ENCODE measurements at places on chromosomes 5 and 9.

- DNase-seq: no peak
These were observed 24.6 kb downstream of the UBE2QL1 start for GRCh38 chr5:6473284-6473683.

- no peak for DNase-seq
These were observed 5.6 kb upstream of the RNF44 start for GRCh38 chr5:176542596-176543427.

DNA sequence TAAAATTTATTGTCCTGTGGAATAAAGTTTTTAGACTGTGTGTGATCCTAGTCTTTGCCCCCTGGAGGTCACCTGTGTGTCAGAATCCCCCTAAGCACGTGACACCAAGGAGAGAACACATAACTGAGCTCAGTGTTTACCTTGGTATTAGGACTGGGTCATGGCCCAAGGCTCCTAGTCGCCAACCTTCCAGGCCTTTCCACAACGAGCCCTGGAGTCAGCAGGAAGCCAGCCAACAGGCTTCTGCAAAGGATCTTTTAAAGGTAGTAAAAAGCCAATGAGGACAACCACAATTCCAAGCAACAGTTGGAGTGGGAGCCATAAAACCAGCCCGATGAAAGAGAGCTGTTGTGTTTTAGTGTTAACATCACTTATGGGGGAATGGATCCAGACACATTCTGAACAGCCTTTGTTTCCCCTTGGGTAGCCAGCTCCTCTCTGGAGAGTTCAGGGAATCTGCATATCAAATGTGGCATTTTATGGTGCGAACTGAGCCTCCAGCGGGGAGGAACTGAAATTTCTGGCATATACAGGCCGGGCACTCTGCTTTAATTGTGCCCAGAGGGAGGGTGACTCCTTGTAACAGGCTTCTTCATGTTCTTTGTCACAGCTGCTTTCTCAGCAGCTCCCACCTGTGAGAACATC is 239.9 kb downstream of the FSTL4 start:
- no peak for DNase-seq

GRCh38 chr5:40441733-40442132 is 238.0 kb upstream of the PTGER4 start:
- peak; percentile 34 for DNase-seq

- DNase-seq: no peak
These were observed 50.7 kb upstream of the GRHPR start for GRCh38 chr9:37371565-37372464.

GRCh38 chr5:149411738-149412519 is 32.8 kb upstream of the IL17B start:
- DNase-seq: no peak

- no peak for DNase-seq
These were observed 453.3 kb downstream of the BNC2 start for GRCh38 chr9:16417161-16417560.

- DNase-seq: no peak
These were observed 10.4 kb downstream of the TEX48 start for GRCh38 chr9:114671605-114672004.

DNA sequence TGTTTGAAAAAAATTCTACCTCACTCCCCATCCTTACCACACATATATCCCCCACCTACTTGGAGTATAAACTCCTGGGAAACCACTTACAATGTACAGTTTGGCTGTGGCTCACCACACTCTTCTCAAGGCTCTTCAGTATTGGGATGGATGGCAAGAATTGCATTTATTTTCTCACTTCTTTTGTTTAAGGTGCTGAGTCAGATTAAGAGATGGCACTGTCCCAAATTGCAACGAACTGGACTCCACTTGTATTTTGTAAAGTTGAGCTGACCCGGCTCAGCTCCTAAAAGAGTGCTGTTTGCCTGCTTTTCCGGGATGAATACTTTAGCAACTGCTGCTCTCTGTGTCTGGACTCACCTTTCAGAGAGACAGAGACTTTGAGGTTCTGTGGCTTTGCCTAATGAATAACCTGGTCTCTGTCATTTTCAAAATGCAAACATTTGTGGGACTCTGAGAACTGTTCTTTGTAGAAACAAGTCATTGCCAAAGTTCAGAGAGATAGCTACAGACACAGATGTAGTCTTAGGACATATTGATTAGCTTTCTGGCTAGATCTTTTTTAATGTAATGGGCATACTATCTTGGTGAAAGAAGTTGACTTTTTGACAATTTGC is 42.2 kb downstream of the PPP2R2B start:
- DNase-seq: no peak

DNA sequence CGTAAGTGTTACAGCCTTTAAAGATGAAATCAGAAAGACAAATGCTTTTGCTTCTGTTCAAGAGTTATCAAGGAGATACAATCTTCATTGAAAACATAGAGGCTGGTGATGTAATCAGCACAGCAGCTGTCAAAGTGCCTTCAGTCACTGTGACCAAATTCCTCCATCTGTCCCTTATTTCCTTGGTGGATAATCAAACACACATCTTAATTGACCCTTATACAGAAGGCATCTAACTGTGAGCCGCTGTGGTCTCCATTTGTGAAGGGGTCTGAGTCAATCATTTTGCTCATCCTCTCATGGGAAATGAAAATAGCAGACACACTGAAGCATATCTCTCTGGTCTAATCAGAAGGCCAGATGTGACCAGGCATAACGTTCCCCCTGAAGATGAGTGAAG is 130.1 kb upstream of the TLR4 start:
- no peak for DNase-seq

DNA sequence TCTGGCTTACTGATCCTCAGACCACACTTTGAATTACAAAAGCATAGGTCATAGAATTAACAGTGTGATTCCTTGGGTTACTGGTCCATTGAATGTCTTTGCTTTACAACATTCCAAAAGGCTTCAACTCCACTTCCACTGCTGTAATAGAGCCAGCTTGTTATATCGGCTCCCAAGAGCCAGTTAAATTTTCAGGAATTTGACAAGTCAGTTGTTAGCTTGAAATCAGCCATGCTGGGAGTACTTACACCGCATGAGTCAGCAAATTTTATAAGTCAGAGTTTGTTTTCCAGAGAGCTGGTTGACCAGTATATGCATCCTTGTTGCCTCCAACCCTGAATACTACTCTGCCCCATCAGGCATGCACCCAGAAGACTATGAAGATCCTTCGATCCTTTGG is 73.1 kb downstream of the FOXB2 start:
- DNase-seq: no peak

DNA sequence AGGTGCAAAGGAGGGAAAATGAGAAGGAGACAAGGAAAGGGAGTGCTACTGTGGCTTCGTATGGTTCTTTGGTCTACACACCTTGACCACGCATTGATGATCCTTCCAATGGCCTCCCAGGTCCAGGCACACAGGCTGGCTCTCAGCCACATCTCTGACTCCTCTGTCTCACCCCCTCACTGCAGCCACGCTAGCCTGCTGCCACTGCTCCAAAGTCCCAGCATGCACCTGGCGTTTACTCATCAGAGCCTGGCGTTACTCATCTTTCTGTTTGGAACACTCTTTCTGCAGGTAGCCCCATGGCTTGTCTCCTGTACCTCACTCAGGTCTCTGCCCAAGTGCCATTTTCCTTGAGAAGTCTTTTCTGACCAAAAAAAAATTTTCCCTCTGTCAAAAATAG is 195.5 kb downstream of the SNCAIP start:
- no peak for DNase-seq

DNA sequence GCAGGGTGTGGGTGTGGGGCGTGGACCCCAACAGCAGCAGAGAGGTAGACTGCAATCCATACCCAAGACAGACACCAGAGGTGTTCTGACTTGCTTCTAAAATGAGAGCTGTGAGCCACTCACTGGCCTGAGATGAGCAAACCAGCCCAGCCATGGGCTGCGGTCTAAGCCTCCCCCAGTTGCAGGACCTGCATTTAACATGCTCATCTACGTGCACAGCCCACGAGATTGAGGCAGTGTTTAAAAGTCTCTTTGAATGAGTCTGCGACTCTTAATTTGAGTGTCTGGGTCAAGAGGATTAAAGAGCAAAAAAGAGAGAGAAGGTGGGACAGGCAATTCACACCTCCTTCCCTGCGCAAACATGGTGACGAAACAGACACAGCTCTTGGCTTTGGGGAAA is 5.9 kb downstream of the SURF4 start:
- DNase-seq: no peak

- DNase-seq: no peak
These were observed 41.3 kb downstream of the CAST start for GRCh38 chr5:96703384-96703920.

DNA sequence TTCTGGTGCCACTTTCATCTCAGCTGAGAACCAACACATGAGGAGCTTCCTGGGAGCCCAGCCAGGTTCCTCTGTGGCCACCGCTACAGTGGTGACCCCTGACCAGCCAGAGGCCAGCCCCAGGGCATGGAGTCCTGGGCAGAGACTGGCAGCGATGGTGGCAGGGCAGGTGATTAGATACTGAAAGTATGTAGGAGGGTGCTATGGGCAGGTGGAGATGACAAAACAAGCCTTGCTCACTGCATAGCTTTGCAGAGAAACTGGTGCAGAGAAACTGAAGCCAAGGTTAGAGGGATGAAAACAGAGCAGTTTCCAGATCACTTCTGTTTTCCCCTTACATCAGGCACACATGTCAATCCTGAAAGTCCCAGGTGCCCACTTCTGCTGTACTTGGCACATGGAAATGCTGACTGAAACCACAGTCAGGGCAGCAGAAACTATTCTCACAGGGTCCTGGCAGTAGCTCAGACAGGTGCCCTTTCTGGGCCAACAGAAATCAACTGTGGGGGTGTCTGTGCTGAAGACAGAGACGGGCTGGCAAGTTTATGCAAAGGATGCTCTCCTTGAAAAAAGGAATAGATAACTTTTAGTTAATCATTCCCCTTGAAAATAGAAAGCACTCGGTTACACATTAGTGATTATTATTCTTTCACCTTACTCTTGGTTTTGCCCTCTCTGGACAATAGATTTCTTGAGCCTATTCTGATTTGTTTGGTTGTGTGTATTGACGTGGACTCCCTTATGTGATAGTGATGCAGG is 90.3 kb downstream of the ANKRD55 start:
- no peak for DNase-seq

DNA sequence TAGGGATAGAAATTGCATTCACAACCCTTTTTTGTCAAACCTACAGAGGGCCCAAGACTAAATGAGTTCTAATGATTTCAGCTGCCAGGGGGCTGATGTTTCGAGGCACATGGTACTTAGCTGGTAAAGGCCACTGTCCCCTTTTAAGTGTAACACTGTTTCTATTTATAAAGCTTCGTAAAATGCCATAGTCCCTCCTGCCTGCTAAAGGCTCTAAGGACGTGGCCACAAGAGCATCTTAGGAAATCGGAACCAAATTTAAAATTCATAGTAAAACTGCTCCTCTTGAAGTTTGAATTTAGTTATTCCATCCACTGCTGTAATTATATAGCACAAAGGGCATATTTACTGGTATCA is 170.3 kb upstream of the WWC1 start:
- no peak for DNase-seq

DNA sequence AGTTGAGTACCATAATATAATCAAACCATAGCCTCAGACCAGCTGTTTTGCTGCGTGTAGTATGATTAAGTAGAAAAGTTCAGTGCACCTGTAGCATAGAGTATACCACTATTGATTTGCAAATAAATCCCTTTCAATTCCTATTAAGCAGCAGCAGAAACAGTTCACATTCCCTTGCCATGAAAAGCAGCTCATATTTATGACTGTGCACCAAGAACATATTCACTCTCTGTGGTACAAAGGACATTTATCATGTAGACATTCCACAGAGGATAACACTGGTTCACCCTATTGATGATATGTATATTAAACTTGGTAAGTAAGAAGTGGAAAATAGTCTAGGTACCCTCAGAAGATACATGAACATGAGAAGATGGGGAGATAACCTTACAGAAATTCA is 1689.1 kb upstream of the CDH6 start:
- no peak for DNase-seq

DNA sequence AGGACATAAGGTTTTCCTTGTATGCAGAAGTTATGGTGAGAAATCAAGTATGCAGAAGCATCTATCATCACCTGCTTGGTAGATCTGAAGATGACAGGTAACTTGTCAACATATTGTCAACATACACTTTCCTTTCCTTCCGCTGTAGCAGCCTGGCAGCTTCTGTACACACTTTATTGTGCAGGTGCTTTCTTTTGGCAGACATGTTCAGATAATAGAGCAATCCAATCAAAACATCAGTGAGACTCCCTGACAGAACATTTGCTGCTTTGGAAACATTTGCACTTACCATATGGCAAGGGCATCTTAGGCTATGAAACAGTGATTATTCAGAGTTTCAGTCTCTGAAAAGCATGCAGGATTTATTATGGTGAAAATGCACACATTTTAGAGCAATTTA is 161.1 kb upstream of the CDH12 start:
- DNase-seq: no peak

DNA sequence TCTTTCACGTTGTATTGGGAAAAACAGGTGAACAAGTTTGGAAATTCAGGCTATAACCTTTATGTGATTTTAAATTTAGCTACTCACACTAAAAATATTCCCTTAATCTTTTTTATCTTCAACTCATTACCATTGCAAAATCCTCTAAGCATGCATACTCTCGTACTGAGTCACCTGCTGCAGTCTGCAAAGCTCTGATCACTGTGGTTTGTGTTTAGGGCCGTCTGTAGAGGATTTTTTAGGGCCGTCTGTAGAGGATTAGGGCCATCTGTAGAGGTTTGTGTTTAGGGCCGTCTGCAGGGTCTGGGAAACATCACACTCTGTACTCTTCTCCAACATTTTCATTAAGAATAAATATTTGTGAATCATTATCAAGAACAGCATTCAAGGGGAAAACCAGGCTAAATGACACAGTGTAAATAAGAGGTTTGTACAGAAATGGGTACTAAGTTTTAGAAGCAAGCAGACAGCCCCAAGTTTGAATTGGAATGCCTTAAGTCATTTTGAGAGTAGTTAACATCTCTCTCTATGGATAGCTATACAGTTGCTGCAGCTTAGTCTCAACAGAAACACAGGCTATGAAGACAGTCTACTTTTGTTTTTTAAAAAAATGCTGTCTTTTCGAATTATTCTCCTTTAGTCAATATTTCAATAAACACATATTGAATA is 155.0 kb upstream of the TSLP start:
- no peak for DNase-seq

GRCh38 chr5:153352685-153353219 is 137.7 kb upstream of the GRIA1 start:
- peak; percentile 3 for DNase-seq

GRCh38 chr9:104914466-104914865 is 13.5 kb downstream of the ABCA1 start:
- no peak for DNase-seq

DNA sequence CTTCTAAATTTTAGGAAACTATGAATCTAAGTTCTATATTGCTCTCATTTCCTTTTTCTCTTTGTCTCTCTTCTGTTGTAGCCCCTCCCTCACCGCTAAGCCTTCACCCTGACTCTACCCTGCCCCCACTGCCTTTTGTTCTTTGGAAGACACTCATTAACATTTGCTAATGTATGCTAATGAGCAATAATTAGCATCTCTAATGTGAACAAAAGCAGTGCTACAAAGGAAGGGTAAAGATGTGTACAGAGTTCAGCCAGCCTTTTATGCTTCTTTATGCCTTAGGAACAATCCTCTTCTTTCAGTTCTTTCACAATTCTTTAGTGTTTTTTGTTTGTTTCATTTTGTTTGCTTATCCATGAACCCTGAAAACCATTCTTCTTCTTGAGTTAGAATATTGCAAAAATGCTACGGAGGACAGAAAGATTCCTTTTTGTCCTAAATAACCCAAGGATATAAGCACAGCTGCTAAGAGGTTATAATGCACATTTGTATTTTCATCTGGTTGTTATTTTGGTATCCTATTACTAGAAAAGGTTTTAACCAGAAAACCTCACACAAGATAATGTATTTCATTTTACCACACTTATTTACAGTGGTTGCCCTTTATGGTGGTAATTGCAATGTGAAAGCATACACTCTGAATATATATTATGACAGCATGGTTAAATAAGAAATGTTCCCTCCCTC is 159.3 kb downstream of the TMC1 start:
- no peak for DNase-seq
